Esophagus squamous epithelium (tissue), 5 donors: ENCODE measurements at places on chromosomes 2 and 18. TPM values are rescaled to one million over a fixed set of nuclear protein-coding genes. Genes with fewer than 3 reads are reported as not detected.

GRCh38 chr2:181884601-181885000, 6.9 kb upstream of the ITPRID2 start:
- H3K27ac ChIP-seq = no peak overlapping the region
- no peak overlapping the region for H3K4me3 ChIP-seq
- H3K27me3 ChIP-seq = no peaks in the 10 kb centered on the region
- no peaks in the 10 kb centered on the region for H3K36me3 ChIP-seq

DNA sequence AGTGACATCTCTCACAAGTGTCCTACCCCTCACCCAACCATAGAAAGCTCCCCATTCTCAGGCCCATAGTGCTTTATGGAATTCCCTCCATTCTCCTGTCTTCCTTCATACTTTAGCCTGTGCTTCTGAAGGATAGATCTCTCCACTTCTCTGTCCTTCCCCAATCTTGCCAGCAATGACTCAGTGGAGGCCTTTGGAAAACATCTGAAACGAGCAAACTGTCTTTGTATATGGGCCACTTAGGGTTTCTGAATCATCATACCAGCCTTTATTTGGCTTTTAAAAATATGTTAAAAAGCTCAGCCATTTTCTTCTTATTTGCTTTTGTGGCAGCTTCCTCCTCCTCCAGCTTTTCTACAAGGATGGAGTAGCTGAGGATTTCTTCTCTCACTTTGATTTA, 65.6 kb upstream of the ZNF385B start:
- no peaks in the 10 kb centered on the region for H3K27me3 ChIP-seq
- no peak overlapping the region for H3K4me3 ChIP-seq
- no peak for DNase-seq
- no peaks in the 10 kb centered on the region for H3K4me1 ChIP-seq
- H3K36me3 ChIP-seq = no peaks in the 10 kb centered on the region

DNA sequence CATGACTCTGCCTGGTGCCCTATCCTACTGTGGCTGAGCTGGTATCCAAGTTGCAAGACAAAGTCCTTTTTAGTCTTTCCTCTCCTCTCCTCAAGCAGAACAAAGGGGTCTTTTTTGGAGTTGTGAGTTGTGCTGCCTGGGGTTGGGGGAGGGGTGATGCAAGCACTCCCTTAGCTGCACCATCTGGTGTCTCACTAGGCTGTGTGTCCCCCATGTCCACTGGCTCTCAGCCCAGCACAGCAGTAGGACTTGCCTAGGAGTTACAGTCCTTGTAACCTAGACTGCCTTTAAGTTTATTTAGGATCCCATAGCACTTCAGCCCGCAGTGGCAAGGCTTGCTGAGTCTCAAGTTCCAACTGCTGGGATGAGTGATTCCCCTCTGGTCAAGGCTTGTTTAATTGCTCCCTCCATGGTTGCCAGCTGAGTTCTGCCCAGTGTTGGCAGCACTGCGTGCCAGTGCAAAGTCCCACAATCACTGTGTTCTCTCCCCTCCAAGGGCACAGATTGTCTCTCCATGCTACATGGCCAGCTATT, 13.2 kb upstream of the ILKAP start:
- no peak for DNase-seq
- no peak overlapping the region for H3K4me3 ChIP-seq
- no peaks in the 10 kb centered on the region for H3K4me1 ChIP-seq
- no peaks in the 10 kb centered on the region for H3K36me3 ChIP-seq
- no peak overlapping the region for H3K27ac ChIP-seq
- no peaks in the 10 kb centered on the region for H3K27me3 ChIP-seq

GRCh38 chr2:207161247-207162123, 4.3 kb downstream of the KLF7 start:
- peak overlapping the region; percentile 76 for H3K4me3 ChIP-seq
- H3K4me1 ChIP-seq = peaks cover 75% of the 10 kb centered on the region
- no peaks in the 10 kb centered on the region for H3K27me3 ChIP-seq
- DNase-seq = no peak
- no peaks in the 10 kb centered on the region for H3K36me3 ChIP-seq

GRCh38 chr2:38178556-38179419, 102.8 kb upstream of the CYP1B1 start:
- H3K27me3 ChIP-seq = no peaks in the 10 kb centered on the region
- H3K4me3 ChIP-seq = no peak overlapping the region
- no peaks in the 10 kb centered on the region for H3K36me3 ChIP-seq
- peaks cover 61% of the 10 kb centered on the region for H3K4me1 ChIP-seq

GRCh38 chr2:219469186-219469724, 29.4 kb upstream of the GMPPA start:
- peak overlapping the region; percentile 28 for H3K27ac ChIP-seq
- H3K36me3 ChIP-seq = no peaks in the 10 kb centered on the region
- no peak for DNase-seq

- no peak overlapping the region for H3K4me3 ChIP-seq
- no peak overlapping the region for H3K27ac ChIP-seq
- H3K4me1 ChIP-seq = no peaks in the 10 kb centered on the region
- H3K36me3 ChIP-seq = peaks cover 16% of the 10 kb centered on the region
- no peaks in the 10 kb centered on the region for H3K27me3 ChIP-seq
Measured at GRCh38 chr2:85785871-85786270, 32.1 kb downstream of the ATOH8 start.

GRCh38 chr2:36596397-36596796, 1.6 kb downstream of the FEZ2 start:
- no peaks in the 10 kb centered on the region for H3K27me3 ChIP-seq
- no peak for DNase-seq
- peak overlapping the region; percentile 99 for H3K4me3 ChIP-seq
- H3K36me3 ChIP-seq = no peaks in the 10 kb centered on the region

DNA sequence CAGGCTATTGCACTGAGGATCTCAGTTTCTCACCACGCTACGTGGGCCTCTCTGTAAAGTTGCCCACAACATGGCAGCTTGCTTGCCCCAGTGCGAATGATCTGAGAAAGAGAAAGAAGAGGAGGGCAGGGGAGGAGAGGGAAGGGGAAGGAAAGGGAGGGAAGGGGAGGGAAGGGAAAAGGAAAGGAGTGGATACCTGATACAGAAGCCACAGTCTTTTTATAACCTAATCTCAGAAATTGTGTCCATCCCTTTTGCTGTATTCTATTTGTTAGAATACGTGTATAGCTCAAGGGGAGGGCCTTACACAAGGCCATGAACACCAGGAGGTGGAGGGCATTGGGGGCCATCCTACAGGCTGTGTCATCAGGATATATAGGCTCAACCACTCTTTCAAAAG, 78.3 kb upstream of the PPP1CB start:
- no peaks in the 10 kb centered on the region for H3K36me3 ChIP-seq
- H3K27ac ChIP-seq = peak overlapping the region; percentile 33
- DNase-seq = no peak
- H3K4me1 ChIP-seq = peaks cover 2% of the 10 kb centered on the region

DNA sequence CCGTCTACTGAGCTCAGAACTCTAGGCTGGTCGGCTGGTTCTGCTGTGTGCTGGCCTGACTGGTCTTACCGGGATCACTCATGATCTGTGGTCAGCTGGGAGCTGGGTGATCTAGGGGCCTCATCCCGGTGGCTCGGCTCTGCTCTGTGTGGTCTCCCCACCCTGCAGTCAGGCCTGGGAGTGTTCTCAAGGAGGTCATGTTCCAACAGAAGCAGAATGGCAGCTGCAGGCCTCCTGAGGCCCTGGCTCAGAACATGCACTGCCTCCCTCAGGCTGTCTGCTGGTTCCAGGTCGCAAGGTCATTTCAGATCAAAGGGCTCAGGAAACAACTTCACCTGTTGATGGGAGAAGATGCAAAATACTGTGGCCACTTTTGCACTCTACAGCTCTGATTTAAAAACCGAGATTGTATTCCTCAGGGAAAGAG, 81.1 kb upstream of the RFX8 start:
- no peaks in the 10 kb centered on the region for H3K36me3 ChIP-seq
- H3K27ac ChIP-seq = no peak overlapping the region
- no peaks in the 10 kb centered on the region for H3K27me3 ChIP-seq
- no peaks in the 10 kb centered on the region for H3K4me1 ChIP-seq
- no peak for DNase-seq
- H3K4me3 ChIP-seq = no peak overlapping the region

GRCh38 chr18:45856531-45856930, 31.1 kb downstream of the SIGLEC15 start:
- no peak for DNase-seq
- no peak overlapping the region for H3K27ac ChIP-seq
- H3K27me3 ChIP-seq = no peaks in the 10 kb centered on the region

DNA sequence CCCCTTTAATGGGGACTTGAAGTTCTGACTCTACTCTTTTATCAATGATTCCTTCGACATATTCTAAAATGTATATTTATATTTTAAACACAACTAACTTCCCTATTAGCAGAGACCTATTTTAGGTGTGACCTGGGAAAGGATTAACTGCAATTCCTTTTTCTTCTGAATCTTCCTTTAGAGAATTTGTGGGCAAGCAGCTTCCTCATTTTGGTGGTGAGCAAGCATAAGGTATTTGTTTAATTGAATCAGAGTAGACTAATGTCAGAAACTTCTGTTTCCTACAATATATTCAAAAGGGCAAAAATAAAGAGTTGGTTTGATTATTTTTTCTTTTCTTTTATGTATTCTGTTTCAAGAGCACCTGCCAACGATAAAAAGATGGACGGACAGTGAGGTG, 237.0 kb downstream of the IKZF2 start:
- no peaks in the 10 kb centered on the region for H3K36me3 ChIP-seq
- peaks cover 97% of the 10 kb centered on the region for H3K4me1 ChIP-seq
- no peaks in the 10 kb centered on the region for H3K27me3 ChIP-seq
- H3K27ac ChIP-seq = peak overlapping the region; percentile 85
- H3K4me3 ChIP-seq = no peak overlapping the region

- no peaks in the 10 kb centered on the region for H3K4me1 ChIP-seq
- H3K36me3 ChIP-seq = no peaks in the 10 kb centered on the region
- H3K27ac ChIP-seq = peak overlapping the region; percentile 4
- H3K4me3 ChIP-seq = no peak overlapping the region
Measured at GRCh38 chr18:44771956-44772917, 91.5 kb downstream of the SETBP1 start.

GRCh38 chr2:120278901-120279300, 26.2 kb downstream of the RALB start:
- no peak overlapping the region for H3K4me3 ChIP-seq
- H3K27ac ChIP-seq = no peak overlapping the region
- H3K36me3 ChIP-seq = peaks cover 11% of the 10 kb centered on the region
- H3K4me1 ChIP-seq = no peaks in the 10 kb centered on the region
- no peak for DNase-seq

GRCh38 chr2:104033399-104033798, 820.5 kb upstream of the POU3F3 start:
- H3K27ac ChIP-seq = no peak overlapping the region
- DNase-seq = no peak
- no peaks in the 10 kb centered on the region for H3K27me3 ChIP-seq

- no peak for DNase-seq
- no peaks in the 10 kb centered on the region for H3K27me3 ChIP-seq
- H3K36me3 ChIP-seq = no peaks in the 10 kb centered on the region
Measured at GRCh38 chr2:213091765-213092164, 59.6 kb downstream of the IKZF2 start.

GRCh38 chr2:235601960-235602704, 108.3 kb downstream of the AGAP1 start:
- H3K36me3 ChIP-seq = no peaks in the 10 kb centered on the region
- peaks cover 22% of the 10 kb centered on the region for H3K4me1 ChIP-seq
- H3K27me3 ChIP-seq = no peaks in the 10 kb centered on the region
- no peak for DNase-seq
- no peak overlapping the region for H3K27ac ChIP-seq
- no peak overlapping the region for H3K4me3 ChIP-seq

DNA sequence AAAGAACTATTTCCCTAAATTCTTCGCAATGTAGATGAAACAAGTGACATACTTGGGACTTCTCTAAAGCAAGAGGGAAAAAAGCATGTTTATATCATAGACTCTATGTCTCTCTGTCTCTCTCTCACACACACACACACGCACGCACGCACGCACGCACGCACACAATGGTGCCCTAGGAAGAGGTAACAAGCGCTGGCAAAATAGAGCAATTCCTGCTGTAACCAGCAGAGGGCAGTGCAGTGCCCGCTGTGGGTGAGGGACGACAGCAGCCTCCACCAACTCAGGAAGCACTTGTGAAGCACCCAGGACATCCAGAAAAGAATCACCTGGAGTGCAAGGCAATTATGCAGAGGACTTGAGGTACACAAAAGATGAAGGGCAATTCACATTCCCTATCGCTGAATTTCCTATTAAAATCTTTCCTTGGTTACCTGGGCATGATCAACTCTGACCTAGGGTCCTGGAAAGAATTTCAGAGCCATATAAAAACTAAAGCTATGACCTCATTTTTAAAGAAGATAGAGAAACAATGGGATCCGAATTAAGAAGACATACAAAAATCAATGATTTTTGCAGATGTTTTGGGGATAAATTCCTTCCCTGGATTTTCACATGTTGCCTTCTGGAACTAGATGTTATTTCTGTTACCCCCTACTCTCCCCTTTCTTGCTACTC, 166.4 kb downstream of the PDE11A start:
- H3K36me3 ChIP-seq = no peaks in the 10 kb centered on the region
- no peaks in the 10 kb centered on the region for H3K4me1 ChIP-seq
- H3K27me3 ChIP-seq = no peaks in the 10 kb centered on the region
- DNase-seq = no peak
- H3K27ac ChIP-seq = no peak overlapping the region
- no peak overlapping the region for H3K4me3 ChIP-seq

DNA sequence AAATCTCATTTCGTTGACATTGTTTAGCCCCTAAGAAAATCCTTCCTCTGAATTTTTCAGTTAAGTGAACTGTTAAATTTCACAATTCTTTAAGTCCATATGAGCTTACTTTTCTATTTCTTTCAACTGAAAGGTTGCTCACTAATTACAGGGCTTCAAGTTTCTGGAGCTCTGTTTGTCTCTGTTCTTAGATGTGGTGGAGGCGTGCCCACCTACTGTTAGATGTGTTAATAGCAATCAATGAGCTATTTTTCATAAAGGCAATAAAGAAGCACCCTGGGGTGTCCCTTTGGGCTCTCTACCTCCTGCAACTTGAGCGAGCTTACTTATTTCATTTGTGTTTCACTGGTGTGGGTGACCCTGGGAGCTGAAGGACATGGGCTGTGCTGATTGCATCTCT, 25.0 kb downstream of the CREG2 start:
- H3K36me3 ChIP-seq = no peaks in the 10 kb centered on the region
- no peak overlapping the region for H3K27ac ChIP-seq
- no peaks in the 10 kb centered on the region for H3K27me3 ChIP-seq
- H3K4me1 ChIP-seq = peaks cover 25% of the 10 kb centered on the region

GRCh38 chr18:48254077-48254602, 155.0 kb downstream of the ZBTB7C start:
- H3K27me3 ChIP-seq = no peaks in the 10 kb centered on the region
- H3K4me3 ChIP-seq = no peak overlapping the region
- no peaks in the 10 kb centered on the region for H3K36me3 ChIP-seq
- no peak for DNase-seq

MROH2A gene
- total RNA-seq = under 0.01 TPM

FRZB gene
- not detected for total RNA-seq

C18orf63 gene
- total RNA-seq = not detected

POTEC gene
- not detected for total RNA-seq

GALNT5 gene
- total RNA-seq = 6.7 TPM

ATOH8 gene
- 12.1 TPM for total RNA-seq
